SJSA1 (cell line): ENCODE measurements at places on chromosomes 12 and 14. TPM values are rescaled to one million over a fixed set of nuclear protein-coding genes. Genes with fewer than 3 reads are reported as not detected.
A peak's percentile ranks its signal among the peaks of the same experiment; 100 is the strongest.

GRCh38 chr14:65888677-65889076 lies 476.1 kb downstream of the FUT8 start:
- DNase-seq, result no peak

GRCh38 chr12:89753997-89754396 lies 45.4 kb upstream of the ATP2B1 start:
- DNase-seq, result no peak

GRCh38 chr12:14874882-14875281 lies 10.8 kb downstream of the MGP start:
- no peak for DNase-seq

C12orf50 gene
- not detected in 2 replicates for total RNA-seq

- no peak for DNase-seq
Measured at GRCh38 chr14:86179980-86180379, 650.0 kb downstream of the FLRT2 start.

TM9SF1 gene
- total RNA-seq, result 60.3 and 60.5 TPM in 2 replicates

GRCh38 chr12:76010732-76011458 lies 20.7 kb downstream of the PHLDA1 start:
- peak; percentile 95 for DNase-seq

DNA sequence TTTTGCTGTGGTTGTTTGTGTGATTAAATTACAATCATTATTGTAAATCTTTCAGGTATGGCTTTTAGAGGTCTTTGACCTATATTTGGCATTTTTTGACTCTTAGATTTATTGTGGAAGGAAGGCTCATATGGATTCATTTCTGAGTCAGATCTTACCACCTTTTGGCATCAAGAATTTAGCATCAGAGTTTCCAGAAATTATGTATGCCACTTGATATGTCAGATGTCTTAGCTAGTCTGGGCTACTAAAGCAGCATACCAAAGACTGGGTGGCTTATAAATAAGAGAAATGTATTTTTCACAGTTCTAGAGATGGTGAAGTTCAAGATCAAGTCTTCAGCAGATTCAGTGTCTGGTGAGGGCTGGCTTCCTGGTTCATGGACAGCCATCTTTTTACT lies 129.5 kb upstream of the PZP start:
- DNase-seq, result no peak

- no peak for DNase-seq
Measured at GRCh38 chr12:112762753-112763152, 28.8 kb upstream of the RPH3A start.

SELPLG gene
- 2.1 and 2.9 TPM in 2 replicates for total RNA-seq

- peak; percentile 21 for DNase-seq
Measured at GRCh38 chr12:64039281-64039871, 182.7 kb downstream of the KICS2 start.

DNA sequence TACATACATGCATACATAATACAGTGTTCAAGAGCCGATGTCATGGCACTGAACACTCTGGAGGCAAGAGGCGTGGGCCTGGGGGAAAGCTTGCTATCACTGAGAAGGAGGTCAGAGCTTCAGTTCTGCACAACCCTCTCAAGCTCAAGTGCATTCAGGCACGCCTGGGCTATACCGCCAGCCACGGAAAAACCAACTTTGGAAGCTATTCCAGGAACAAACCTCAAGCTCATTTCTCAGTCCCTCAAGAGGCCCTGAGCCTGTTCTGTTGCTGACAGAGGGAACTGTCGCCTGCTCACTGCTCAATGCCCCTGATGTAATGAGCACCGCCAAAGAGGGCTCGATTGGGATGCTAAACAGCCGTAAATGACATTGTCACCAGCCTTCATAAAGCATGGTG lies 9.2 kb downstream of the NOS1 start:
- no peak for DNase-seq

GRCh38 chr12:83031196-83031595 lies 344.5 kb downstream of the TMTC2 start:
- no peak for DNase-seq

DNA sequence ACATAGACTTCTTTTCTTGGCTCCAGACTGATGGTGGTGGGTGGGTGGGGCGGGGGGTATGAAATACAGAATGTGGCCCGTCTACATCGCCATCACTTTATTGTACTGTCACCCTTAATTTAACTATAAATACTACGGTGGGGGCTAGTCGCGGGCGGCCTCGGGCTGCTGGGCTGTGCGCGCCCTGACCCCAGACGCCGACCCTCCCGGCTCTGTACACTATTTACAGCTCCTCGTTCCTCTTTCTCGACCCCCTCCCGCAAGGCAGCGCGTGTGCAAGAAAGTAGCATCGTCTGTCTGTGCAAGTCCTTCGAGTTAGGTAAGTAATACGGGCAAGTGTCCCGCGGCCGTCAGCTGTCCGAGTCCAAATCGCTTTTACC lies 1.8 kb downstream of the GSC start:
- DNase-seq, result no peak

PAPLN gene
- 0.38 and 2.4 TPM in 2 replicates for total RNA-seq

ENO2 gene
- 5.3 and 7.1 TPM in 2 replicates for total RNA-seq

DNA sequence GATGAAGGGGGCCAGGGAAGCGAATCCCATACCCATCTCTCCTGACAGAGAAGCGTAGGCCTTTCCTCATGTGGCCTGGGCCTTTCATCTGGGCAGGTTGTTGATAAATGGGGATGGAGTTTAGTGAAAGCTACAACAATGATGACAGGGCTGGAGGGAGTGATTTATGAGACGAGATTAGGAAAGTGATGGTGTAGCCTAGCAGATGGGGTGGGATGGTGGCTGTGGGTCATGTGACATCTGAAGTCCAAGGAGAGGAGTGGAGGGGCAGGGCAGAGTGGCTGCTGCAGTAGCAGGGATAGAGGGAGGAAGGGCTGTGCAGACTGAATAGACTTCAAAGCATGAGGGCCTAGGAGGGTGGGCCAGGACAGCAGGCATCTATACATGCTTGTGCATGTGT lies 85.5 kb downstream of the ADCK1 start:
- no peak for DNase-seq

GRCh38 chr14:101810897-101811621 lies 49.5 kb downstream of the PPP2R5C start:
- DNase-seq, result no peak

GRCh38 chr12:128783129-128783574 lies 40.6 kb downstream of the SLC15A4 start:
- peak; percentile 56 for DNase-seq

GRCh38 chr12:124949066-124949465 lies 34.6 kb upstream of the UBC start:
- no peak for DNase-seq

DNA sequence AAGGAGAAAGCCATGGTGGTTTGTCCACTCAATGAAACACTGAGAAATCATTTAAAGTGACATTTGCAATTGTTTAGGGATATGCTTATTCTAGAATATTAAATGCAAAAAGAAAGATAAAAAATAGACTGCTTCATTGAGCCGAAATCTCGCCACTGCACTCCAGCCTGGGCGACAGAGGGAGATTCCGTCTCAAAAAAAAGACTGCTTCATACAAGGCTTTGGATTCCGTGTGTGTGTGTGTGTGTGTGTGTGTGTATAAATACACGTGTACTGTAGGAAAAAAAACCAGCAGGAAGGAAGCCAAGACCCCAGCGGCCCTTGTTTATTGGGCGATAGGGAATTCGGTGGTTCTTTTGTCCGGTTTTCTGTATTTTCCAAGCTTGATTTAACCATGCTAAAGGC lies 3.2 kb upstream of the ZNF839 start:
- no peak for DNase-seq

RTN1 gene
- total RNA-seq, result 0.18 TPM in 1 of 2 replicates, not detected in the other

NGB gene
- not detected in 2 replicates for total RNA-seq

DNA sequence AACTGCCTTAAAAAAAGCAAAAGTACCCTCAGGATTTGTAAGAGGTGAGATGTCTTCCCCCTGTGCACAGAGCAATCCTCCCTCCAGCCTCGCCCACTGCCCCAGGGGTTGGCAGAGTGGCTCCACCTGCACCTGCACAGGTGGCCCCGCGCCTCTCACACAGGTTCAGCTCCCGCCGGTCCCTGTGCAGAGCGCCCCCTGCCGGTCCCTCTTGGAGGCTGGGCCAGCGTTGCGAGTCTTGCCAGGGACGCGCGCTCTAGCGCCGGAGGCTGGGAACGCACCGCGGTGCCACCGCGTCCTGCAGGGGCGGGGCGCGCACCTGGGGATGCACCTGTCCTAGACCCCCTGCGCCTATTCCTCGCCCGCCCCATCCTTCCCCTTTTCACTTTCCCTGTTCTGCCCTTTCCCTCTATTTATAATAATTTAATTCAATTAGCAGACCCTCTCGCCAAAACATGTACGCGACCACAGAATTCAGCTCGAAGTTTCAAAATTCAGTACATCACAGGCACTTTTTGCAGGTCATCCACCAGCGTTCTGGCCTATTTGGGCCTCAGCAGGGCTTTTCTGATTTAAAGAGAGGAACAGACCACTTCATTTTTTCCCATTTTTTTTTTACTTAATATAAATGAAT lies 618.6 kb downstream of the AACS start:
- no peak for DNase-seq

- DNase-seq, result peak; percentile 87
Measured at GRCh38 chr12:45235087-45236025, 19.5 kb downstream of the ANO6 start.

DNA sequence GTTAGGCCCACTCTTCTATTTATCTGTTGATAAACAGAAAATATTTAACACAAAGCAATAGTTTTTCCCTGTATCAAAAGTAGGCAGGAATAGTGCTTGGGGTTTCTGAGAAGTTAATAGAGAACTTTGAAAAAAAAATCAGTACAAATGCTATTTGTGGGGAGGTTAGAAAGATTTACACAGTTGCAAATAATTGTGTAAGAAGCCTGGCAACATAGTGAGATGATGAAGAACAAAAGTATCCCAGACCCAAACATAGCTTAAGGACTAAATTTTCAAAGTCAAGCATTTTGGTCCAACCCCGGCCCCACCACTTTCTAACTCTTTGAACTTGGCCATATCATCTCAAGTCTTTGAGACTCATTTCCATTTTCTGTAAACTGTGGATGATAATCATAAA lies 687.5 kb upstream of the TMEM132C start:
- DNase-seq, result no peak

- no peak for DNase-seq
Measured at GRCh38 chr12:113233967-113234366, 12.7 kb downstream of the TPCN1 start.

MMP19 gene
- total RNA-seq, result 9.8 and 14.5 TPM in 2 replicates

GALNT8 gene
- not detected in 2 replicates for total RNA-seq

DNA sequence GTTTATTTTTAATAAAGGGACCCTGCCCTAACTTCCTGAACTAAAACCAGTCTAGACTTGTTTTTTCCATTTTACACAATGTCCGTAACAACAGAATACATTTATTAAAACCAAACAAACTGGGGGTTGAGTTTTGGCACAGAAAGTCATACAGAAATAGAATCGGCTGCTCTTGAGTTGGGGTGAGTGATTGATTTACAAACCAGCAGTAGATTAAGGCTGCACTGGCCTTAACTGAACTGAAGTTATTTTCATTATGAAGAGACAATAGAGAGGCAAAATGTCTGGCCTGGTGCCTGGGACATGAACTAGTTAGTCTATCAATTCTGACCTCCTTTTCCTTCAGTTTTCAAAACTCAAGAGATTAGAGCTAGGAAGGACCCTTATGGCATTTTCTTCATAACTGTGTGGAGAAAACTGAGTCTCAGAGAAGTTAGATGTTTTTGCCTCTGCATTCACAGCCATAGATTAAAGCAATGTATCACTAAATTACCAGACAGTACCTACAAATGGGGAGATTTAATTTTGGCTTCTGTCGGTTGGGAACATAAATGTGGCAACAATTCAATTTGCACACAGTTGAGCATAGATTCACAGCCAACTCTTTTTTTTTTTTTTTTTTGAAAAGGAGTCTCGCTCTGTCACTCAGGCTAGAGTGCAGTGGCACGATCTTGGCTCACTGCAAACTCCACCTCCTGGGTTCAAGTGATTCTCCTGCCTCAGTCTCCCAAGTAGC lies 19.8 kb upstream of the MGP start:
- no peak for DNase-seq

PTPRB gene
- total RNA-seq, result 3.0 and 4.5 TPM in 2 replicates

GRCh38 chr14:65250162-65250495 lies 147.8 kb upstream of the MAX start:
- no peak for DNase-seq

DNA sequence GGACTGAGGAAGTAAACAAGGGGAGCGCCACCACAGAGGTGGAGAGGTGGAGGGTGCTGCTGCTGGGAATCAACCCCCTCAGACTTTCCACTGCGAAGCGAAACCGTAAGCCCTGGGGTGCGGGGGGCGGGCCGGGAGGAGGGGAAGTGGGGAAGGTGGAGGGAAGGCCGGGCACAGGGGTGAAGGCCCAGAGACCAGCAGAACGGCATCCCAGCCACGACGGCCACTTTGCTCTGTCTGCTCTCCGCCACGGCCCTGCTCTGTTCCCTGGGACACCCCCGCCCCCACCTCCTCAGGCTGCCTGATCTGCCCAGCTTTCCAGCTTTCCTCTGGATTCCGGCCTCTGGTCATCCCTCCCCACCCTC lies at the start of gene LAG3:
TSS of gene LAG3 (plus strand) at position 190 of the 365 bp plus-strand sequence. CDS start 333 bp downstream, outside the sequence.
- DNase-seq, result no peak

- DNase-seq, result no peak
Measured at GRCh38 chr14:31411218-31411727, 9.1 kb downstream of the HEATR5A start.

DNA sequence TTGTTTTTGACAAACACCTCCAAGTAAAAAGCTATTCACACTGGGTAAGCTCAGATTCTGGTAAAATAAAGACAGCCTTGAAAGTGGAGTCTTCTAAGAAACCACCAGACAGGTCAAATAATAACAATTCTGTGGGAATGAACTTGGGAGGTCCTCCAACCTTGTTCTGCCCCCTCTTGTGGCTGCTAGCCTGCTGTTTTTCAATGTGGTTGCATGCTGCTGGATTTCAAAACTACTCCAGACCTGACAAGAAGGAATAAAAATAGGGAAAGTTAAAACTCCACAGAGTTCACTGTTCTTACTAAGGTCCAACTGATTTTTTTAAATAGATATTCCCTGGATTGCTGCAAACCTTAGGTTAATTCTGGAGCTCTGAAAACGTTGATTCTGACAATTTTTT lies 32.2 kb upstream of the RIN3 start:
- peak; percentile 42 for DNase-seq

SERPINA3 gene
- total RNA-seq, result 0.13 and 0.95 TPM in 2 replicates

GRCh38 chr12:104682790-104683279 lies 226.1 kb downstream of the CHST11 start:
- no peak for DNase-seq

- DNase-seq, result no peak
Measured at GRCh38 chr12:46385438-46385837, 12.9 kb upstream of the SLC38A2 start.

NPFF gene
- total RNA-seq, result not detected in 2 replicates

COL2A1 gene
- not detected in 2 replicates for total RNA-seq

DNA sequence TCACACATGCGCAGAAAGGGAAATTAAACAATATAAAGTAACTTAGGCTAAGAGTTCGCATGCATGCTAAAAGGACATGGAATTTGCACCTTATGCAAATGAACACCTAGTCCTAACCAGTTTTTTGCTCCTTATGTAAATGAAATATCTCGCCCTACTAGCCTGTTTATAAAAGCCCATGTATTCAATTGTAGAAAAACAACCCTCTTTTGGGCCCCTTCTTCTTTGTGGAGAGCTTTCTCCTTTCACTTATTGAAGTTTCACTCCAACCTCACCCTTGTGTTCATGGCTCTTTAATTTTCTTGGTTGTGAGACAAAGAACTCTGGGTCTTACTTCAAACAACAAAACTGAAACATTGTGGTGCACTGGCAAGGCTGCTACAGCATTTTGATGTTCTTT lies 333.4 kb upstream of the ATXN7L3B start:
- DNase-seq, result no peak
